ENCODE measurements at places on chromosomes 12 and 14.

DNA sequence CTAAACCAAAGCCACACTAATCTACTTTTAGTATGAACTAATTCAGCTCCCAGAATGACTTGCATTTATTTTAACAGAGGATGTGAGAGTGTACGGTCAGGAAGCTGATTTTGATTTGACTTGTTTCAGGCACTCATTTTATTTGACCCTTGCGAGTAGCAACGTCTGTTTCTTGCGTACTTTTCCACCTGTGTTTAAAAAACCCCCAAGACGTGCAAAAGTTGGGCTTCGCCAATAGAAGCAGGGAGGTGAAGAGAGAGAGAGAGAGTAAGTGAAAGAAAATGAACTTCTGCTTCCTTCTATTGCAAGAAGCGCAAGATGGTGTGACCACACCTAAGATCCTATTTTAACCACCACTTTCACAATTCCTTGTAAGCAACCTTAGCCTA lies 6.7 kb upstream of the SLC15A4 start:
- no peak for DNase-seq

DNA sequence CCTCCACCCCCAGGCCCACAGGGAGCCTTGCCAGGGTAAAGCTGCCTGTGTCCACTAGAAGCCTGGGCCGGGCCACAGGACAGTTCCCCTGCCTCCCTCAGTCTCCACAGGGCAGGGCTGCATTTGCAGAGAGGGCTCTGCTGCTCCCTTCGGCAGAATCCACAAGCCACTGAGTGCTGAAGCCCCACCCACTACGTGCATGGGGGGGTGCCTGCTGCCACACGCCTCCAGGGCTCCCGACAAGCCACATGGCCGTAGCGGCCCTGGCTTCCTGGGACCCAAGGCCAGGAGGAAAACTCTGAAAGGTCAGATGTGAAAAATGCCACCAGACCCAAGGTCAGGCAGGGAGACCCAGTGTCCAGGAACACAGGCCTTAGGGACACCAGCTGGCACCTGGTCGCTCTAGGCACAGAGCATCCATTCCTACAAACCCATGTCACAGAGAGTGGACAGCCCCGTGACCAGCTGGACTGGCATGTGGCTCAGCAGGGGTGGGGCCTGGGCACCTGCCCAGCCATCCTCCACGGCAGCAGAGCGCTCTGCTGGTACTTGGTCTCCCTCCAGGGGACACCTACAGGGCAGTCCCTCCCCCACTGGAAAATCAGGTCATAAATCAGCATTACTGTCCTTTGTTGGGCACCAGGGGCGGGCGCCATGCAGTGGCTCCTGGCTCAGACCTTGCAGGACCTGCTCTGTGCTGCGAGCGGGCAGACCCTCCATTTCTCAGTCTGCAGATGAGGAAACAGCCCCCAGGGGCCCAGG lies 42.9 kb downstream of the CCDC85C start:
- no peak for DNase-seq

DNA sequence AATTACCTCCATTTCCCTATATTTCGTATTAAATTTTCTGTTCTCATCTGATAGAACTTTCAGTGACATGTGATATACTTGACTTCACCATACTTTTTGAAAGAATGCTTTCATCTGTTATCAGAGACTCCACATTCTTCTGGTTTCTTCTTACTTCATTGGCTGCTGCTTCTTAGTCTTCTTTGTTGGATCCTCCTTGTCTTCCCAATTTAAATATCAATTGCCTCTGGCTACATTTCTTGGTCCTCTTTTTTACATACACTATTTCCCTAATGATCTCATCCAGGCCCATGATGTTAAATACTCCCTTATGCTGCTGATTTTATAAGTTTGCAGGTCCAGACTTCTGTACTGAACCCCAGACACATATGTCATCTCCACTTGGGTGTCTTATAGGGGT lies 22.0 kb downstream of the OR5AU1 start:
- DNase-seq: no peak

- no peak for DNase-seq
These were observed 171.4 kb downstream of the TMTC3 start for GRCh38 chr12:88313554-88313953.

DNA sequence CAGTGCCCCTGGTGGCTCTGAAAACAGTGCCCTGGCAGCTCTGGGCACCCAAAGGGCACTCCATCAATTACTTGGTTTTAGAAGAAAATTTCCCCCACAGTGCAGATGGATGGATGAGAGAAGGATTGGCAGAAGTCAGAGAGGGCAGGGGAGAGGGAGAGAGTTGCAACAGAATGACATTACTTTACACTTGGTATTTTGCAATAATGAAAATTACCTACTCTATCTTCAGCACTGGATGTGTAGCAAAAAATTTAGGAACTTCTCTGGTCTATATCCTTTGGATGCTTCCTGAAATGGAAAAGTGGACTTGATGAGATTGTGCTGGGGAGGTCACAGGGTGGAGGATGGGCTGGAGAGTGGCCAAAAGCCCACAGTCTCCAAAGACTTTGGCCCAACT lies 193.2 kb downstream of the CHST11 start:
- no peak for DNase-seq

DNA sequence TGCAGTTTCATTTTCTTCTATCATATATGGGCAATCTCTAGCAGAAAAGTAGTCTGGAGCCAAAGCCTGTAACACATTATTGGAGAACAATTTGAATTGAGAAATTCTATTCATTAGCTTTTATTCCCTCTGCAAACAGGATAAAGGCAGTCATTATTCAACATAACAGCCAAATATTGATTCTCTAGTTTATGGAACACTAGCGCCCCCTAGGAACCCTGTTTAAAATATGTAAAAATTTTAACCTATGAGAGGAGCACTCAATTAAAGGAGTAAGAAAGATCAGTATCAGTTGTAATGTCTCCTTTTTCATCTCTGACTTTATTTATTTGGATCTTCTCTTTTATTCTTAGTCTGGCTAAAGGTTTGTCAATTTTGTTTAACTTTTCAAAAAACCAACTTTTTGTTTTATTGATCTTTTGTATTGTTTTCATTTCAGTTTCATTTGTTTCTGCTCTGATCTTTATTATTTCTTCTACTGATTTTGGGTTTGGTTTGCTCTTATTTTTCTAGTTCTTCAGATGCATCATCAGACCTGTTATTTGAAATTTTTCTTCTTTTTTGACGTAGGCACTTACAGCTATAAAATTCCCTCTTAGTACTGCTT lies 4.8 kb upstream of the LMNTD1 start:
- DNase-seq: no peak

DNA sequence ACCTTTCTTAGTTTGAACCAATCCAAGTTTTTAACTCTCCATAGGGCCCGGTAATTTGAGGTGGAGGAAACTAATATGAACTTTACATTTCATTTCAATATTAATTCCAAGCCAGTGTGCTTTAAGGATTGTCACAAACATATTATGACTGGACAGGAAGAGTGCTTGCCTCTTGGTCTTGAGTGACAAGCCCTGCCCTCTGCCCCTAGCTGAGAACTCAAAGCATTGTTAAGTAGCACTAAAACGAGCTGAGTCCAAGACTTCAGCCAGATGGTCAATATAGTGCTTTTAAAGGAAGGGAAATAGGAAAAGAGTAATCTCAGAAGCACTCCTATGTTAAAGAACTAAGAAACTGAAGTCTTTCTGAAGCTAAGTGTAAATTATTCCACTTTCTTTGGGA lies 17.1 kb downstream of the TRMT5 start:
- no peak for DNase-seq

DNA sequence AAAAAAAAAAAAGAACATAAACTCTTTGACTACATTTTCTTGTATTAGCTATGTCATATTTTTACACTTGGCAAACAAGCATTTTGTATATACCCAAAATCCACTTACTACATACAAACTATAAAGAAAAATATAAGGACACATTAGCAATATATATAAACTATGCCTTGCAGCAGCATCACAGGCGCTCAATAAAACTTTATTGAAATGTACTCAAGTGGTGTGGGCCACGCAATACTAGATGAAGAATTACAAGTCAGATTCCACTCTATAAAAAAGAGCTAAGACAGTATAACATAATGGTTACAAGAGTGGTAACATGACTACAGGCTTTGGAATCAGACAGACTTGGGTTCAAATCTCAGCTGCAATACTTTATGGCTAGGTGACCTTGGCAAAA lies 3.1 kb upstream of the AP4S1 start:
- DNase-seq: no peak

DNA sequence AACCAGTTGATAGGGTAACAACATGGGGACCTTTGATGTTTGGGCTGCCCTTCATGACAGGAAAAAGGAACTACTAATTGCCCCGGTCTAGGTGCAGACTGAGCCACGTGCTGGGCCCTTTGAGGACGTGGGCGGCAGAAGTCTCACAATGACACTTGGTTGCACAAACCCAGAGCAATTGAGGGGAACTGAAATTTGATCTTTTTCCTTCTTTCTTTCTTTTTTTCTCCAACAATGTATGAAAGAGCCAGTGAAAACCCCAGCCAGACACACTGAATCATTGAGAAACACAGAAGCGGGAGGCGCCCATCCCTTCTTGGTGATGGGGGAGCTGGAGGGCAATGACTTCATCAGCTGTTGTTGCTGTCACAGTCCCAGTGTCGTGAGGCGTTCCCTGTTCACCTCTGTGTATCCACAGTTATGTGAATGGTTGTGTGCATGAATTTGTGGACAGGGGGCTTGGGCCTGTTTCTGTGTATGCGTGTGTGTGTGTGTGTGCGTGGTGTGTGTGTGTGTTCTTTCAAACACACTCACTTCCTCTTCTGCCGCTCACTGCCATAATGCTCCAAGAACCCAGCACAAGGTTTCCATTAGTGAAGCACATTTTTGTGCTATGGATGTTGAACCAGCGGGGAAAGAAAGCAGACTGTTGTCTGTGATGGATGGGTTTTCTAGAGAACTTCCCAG lies 137.5 kb upstream of the CCND2 start:
- DNase-seq: peak; percentile 67

GRCh38 chr12:91542067-91542466 lies 359.4 kb upstream of the DCN start:
- no peak for DNase-seq

DNA sequence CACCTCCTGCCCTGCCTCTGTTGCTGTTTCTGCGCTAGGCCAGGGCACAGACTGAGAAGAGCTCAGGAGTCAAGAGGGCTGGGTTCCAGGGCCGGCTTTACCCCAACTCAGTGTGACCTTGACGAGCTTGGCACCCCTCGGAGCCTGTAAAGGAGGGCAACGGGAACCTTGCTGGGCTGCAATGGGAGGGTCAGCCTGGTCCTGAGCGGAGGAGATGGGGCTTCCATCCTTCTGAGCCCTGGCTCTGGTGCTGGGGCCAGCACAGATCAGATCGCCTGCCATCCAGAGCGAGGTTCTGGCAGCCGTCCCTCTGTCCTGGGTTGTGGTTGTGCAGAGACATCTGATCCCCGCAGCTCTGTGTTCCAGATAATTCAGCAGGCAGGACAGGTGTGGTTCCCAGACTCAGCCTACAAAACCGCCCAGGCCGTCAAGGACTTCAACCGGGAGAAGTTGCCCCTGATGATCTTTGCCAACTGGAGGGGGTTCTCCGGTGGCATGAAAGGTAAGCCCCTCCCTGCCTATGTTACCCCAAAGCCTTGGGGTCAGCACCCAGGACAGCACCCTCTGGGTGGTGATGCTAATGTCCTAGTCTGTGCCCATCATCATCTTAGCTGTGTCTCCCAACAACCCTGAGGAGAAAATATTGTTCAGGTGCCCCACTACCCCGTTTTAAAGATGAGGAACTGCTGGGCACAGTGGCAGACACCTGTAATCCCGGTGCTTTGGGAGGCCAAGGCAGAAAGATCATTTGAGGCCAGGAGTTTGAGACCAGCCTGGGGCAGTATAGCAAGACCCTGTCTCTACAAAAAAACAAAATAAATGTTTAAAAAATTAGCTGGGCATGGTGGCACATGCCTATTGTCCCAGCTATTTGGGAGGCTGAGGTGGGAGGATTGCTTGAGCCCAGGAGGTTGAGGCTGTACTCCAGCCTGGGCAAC lies 50.2 kb downstream of the FOXN4 start:
- no peak for DNase-seq

GRCh38 chr12:53201177-53201541 lies 5.9 kb downstream of the ITGB7 start:
- no peak for DNase-seq

DNA sequence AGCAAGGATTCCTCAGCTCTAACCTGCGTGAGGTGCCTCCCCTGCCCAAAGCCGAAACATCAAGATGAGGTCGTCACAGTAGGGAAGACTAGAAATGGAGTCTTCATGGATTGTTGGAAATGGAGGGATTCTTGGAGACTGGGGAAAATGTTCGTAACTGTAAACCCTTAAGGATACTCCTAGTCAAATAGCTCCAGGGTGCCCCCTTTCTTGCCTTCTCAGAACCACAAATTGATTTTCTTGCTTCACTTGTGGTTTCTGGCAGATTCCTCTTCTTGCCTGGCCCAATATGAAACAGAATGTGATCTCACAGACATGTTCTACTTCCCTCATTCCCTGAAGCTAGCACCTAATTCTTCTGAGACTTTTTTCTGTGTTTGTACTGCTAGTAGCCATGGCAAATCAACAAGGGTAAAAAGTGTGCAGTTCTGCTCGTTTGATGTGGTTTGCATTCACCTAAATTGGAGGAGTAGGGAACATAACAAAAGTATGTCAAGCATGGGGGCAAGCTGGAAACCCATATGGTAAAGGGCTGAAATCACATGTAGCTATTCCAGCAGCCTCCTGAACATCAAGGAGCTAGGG lies 332.0 kb downstream of the PAWR start:
- no peak for DNase-seq

- DNase-seq: no peak
These were observed 84.0 kb downstream of the TMCC3 start for GRCh38 chr12:94566345-94566744.

DNA sequence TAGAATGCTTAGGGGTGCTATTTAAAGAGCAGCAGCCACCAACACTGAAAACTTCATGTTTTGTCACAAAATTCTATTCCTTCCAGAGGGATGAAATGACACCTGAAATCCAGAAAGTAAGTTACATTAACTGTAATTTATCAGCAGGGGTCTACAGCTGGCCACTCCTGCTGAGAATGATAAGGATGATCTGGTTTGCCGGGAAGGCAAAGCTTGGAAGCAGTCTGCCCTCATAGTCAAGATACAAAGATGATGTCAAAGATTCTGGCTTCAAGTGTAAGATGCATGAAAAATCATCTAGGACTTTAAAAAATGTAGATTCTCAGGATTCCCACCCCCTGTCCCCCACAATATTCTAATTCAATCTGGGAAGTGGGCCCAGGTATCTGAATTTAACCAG lies 58.4 kb downstream of the DCAF5 start:
- DNase-seq: no peak

- no peak for DNase-seq
These were observed 57.6 kb downstream of the SSPN start for GRCh38 chr12:26252946-26253345.

- DNase-seq: no peak
These were observed 613.9 kb downstream of the SOX5 start for GRCh38 chr12:23335593-23335992.
